ENCODE measurements at places on chromosomes 11 and 22. TPM values are rescaled to one million over a fixed set of nuclear protein-coding genes. Genes with fewer than 3 reads are reported as not detected.

GRCh38 chr11:70108250-70108649 lies 30.1 kb downstream of the ANO1 start:
- peak; percentile 48 for DNase-seq

- DNase-seq = no peak
Measured at GRCh38 chr11:62607714-62608113, 4.9 kb downstream of the EML3 start.

DNA sequence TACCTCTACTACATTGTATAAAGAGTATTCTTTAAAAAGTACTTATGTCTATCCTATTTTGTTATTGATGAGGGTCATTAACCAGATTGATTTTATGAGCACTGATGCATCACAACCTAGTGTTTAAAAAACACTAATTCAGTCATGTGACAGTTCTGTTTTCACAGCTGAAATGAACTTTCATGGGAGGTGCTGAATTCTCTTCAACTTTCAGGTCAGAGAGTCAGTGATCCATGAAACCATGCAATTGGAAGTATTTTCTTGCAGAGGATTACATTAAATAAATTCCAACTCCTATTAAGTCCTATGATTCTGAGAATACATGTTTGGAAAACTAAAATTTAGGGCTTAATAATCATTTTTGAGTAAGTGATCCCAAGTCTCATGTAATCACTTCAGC lies 889.4 kb downstream of the KCNA4 start:
- DNase-seq = no peak

DNA sequence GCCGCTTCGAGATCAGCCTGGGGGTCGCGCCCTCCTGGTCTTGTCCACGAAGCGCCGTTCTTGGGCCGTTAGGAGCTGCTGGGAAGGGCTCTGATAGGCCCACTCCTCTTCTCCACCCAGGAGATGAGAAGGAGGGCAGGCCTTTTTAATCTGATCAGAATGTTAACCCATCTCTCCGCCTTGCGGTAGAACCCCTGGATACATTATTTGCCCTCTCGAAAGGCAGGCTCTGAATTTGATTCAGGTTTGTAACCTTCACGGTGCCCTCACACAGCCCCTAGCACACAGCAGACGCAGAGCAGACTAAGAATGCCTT lies at the start of gene CCDC83:
TSS of gene CCDC83 (plus strand) at position 43 of the 316 bp plus-strand sequence. CDS start 9,741 bp downstream, outside the sequence.
- DNase-seq = no peak

GRCh38 chr22:17264321-17265052 lies 45.3 kb upstream of the ADA2 start:
- peak; percentile 73 for DNase-seq

DNA sequence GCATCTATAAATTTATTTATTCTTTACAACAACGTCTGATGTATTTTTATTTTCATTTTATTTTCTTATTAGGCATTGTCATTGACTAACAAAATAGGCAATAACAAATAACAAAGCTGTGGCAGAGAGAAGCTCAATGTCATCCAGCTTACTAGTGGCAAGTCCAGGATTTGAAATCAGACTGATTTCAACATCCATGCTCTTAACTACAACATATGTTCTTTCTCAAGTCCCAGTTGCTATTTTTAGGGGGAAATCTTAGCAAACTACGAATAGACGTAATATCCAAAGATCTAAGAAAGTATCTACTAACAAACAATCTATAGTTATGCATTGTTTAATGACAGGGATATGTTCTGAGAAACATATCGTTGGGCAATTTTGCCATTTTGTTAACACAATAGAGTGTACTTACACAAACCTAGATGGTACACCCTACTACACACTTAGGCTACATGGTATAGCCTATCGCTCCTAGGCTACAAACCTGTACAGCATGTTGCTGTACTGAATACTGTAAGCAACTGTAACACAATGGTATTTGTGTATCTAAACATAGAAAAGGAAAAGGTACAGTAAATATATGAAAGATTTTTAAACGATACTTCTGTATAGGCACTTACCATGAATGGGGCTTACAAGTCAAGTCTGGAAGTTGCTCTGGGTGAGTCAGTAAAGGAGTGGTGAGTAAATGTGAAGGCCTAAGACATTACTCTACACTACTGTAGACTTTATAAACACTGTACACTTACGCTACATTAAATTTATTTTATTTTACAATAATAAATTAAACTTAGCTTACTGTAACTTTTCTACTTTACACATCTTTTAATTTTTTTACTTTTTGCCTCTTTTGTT lies 151.3 kb downstream of the DLG2 start:
- no peak for DNase-seq

DNA sequence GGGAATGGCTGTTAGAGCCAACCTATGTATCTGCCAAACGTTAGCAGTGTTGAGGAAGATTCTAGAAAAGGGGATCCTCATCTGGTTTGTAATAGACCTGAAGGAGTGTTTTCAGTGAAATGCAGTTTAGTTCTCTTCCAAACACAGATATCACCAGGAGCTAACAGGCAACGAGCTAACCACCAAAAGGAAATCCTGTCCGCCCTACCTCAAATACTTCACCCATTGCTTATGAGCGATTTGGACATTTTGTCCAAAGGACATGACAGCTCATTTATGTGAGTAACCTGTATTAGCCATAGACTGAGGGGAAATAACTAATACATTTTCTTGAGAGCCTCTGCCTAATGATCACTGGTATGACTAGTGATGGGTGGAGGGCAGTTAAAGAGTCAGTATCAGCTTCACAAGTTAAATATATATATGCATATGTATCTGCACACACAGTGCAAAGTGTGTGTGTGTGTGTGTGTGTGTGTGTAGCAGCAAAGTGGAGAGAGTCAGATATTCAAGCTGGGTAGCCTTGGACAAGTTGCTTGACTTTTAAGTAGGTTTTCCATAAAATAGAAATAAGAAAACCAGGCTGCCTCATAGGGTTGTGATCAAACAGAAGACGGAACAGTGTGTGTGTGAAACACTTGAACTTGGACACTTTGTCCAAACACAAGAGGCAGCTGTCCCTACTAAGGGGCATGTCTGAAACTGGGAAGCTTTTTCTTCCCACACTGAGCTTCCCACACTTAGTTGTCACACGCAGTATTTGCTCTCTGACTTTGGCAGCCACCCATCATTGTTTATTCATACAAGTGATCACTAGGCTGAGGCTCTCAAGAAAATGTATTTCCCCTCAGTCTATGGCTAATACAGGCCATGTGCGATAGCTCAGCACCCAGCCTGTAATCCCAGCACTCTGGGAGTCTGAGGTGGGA lies 940 bp upstream of the C11orf91 start:
- no peak for DNase-seq

DNA sequence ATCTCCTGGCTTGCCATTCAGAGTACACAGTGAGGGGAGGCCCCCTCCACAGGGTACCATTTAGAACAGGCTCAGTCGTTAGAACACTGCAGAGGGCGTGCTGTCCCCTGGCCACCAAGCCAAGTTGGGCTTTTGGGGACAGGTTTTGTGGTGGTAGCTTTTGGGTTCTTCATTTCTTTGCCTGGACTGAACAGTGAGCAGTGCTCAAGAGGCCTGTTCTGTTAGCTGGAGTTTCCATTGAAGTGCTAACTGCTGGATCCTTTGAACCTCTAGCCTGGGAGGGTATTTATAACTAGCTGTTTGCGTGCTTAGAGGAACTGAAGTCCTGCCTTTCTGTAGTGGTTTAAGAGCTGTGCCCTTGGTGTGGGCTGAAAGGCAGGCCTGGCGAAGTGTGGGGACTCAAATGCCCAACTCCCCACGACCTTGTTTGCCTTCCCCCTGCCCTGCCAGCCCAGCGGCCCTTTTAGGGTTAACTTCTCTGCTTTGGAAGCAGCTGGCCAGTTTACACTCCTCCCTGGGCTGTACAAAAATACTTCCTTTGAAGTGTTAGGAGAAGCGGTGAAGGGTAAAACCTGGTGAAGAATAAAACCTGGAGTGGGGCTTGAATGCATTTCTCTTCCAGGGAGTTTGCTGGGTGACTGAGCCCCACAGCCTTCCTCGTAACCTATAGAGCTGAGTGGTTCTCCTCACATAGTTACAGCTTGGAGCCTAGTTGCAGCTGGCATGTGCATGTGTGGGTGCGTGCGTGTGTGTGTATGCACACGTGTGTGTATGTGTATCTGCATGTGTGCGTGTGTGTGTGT lies 34.6 kb downstream of the ZNRF3 start:
- peak; percentile 61 for DNase-seq

GRCh38 chr11:100612766-100613165 lies 74.3 kb upstream of the ARHGAP42 start:
- DNase-seq = no peak

DNA sequence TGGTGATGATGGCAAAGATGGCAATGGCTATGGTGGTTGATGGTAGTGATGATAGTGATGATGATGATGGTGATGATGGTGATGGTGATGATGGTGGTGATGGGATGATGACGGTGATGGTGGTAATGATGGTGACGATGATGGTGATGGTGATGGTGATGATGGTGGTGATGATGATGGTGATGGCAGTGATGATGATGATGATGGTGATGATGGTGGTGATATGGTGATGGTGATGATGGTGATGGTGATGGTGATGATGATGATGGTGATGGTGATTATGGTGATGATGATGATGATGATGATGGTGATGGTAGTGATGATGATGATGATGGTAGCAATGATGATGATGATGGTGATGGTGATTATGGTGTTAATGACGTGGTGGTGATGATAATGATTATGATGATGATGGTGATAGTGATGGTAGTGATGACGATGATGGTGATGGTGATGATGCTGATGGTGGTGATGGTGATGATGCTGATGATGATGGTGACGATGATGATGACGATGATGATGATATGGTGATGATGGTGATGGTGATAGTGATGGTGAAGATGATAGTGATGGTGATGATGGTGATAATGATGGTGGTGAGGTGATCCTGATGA lies 232.1 kb downstream of the BRD1 start:
- no peak for DNase-seq

GRCh38 chr11:75389276-75389605 lies 10.1 kb upstream of the RPS3 start:
- DNase-seq = no peak

DNA sequence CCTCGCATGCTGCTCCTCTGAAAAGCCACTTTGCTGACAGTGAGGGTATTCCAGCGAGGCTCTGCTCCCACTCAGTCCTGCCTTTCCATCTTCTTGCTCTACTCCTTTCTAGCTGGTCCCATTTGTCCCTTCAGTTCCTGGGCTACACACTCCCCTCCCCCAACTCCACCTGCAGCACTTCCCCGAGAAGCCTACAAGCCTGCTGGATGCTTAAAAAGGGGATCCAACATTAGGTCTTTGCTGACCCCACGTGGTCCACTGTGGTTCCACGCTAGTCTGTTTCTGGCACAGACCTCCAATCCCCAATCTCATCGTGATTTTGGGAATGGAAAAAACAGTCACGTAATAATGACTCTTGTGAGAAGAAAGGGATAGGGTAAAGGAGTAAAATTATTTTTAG lies 121.6 kb upstream of the SNX19 start:
- DNase-seq = no peak

GRCh38 chr22:38505541-38506117 lies 482 bp downstream of the DDX17 start:
- peak; percentile 85 for DNase-seq

DNA sequence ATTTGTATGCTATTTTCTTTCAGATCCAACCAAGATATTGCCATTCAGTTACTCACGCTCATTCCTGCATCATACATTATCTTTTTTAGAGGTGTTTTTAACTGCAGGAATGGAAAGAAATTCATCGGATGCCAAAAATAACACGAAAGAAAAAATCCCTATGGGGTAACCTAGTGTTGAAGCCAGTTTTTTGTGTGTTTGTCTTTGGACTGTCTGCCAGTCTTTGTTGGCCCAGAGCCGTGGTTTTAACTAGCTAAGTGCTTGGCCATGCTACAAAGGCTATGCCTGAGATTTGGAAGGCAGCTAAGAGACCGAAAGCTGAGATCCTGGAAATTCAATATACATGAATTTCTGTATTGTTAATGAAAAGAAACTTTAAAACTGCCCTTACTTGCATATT lies 309.8 kb upstream of the CNTN5 start:
- DNase-seq = no peak

GRCh38 chr11:128289048-128289447 lies 298.3 kb downstream of the ETS1 start:
- DNase-seq = no peak

ARL14EP gene
- total RNA-seq = 26.5 TPM

ADM2 gene
- 4.1 TPM for total RNA-seq

OR6A2 gene
- total RNA-seq = 0.08 TPM

NCAM1 gene
- 27.2 TPM for total RNA-seq

C1QTNF4 gene
- total RNA-seq = 0.73 TPM

MMP11 gene
- total RNA-seq = 36.2 TPM

CCDC15 gene
- 1.3 TPM for total RNA-seq
